ENCODE measurements at places on chromosomes 2 and 18.

DNA sequence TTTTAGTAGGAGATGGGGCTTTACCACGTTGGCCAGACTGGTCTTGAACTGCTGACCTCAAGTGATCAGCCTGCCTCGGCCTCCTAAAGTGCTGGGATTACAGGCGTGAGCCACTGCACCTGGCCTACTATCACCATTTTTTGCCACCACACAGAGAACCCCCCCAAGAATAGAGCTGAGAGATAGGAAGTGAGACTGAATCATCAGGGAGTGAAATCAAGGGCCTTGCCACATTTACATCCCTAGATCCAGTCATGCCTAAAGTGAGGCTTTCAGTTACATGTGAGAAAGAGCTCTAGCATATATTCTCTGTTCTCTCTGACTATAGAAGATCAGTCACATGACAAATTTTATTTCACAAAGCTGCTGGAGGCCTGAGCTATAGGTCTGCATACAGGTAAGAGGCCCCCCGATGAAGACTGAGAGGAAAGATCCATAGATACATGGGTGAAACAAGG is 28.0 kb upstream of the KCMF1 start:
- DNase-seq = no peak

- no peak for DNase-seq
These were observed 7.7 kb upstream of the SP100 start for GRCh38 chr2:230408244-230408842.

DNA sequence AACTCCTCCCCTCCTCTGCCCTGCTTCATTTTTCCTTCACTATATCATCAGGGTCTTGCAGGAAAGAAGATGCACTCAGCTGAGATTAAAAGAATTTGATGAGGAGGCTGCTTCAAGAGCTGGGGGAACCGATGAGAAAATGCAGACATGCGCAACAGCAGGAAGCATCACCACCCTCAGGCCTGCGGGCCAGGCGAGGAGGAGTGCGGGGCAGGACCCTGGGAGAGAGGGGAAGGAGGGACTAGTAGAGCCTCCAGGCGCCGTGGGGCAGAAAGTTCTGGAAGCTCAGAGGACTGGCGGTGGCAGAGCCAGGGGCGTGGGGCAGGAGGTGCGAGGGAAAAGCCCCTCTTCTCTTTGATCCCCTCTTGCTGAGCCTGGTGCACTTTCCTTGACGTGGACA is 108.2 kb downstream of the CD226 start:
- no peak for DNase-seq

- DNase-seq = no peak
These were observed 43.1 kb upstream of the RTN4 start for GRCh38 chr2:55093381-55093780.

GRCh38 chr2:237864940-237865622 is 5.7 kb downstream of the RAMP1 start:
- no peak for DNase-seq

DNA sequence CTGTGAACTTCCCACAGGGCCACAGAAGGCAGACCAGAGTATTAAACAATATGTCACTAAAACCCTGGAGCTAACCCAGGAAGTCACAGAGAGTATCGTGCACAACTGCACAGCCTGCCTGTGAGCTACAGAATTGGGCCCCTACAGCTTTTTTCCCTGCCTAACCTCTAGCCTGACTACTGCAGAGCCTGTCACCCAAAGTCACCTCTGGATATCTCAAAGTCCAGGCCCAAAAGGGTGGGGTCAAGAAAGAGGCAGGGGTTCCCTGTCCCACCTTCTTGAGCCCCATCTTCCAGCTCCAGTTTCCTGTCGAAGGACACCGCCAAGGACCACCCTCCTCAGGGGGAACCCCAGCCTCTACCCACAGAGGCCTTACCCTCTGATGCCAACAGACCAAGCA is 13.5 kb downstream of the GAD1 start:
- no peak for DNase-seq

GRCh38 chr18:49178321-49178720 is 227.6 kb upstream of the SMAD7 start:
- DNase-seq = no peak

- DNase-seq = no peak
These were observed 12.6 kb downstream of the SCN3A start for GRCh38 chr2:165191096-165191728.

DNA sequence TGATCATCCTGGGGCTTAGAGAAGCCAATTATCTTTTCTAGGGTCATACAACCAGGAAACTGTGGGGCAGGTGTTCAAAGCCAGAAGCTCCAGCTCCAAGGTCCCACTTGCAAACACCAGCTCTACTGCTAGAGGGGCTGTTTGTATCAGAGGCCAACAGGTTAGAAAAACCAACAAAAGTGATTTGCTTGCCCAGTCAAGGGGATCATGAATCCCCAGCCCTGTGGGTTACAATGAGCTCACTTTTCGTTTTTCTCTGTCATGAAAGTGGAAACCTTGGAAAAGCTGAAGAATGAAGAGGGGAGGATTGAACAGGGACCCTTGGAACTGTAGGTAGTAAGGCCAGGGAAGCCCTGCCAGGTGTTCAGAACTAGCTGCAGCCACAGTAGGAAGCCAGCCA is 119.2 kb downstream of the SPP2 start:
- DNase-seq = no peak

GRCh38 chr2:225425284-225425683 is 25.8 kb downstream of the NYAP2 start:
- DNase-seq = no peak

All from suprapubic skin (tissue), 4 donors.